IPS-NIHi11 (cell line): ENCODE measurements at places on chromosomes 2 and 18.

DNA sequence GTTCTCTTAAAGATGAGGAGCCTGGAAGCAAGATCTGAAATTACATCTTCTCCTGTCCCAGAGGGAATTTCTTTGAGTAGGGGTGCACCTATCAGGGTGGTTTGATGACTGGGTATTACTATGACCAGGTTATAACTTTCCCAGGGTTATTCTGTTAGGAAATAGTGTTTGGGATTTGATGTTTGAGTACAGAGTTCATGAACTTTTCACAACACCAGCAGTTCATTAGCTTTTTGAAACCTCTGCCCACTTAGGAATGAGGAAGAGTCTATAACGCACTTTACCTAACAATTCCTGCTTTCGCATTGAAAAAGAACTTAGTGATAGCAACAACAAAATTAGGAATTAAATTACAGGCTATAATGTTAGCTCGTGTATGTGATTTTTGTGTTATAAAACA, 58.6 kb downstream of the ALMS1 start:
- no peak for DNase-seq

- DNase-seq: no peak
Observed at GRCh38 chr2:29242621-29243375, 127.6 kb downstream of the CLIP4 start.

- no peak for DNase-seq
Observed at GRCh38 chr2:109337221-109337620, 208.2 kb downstream of the SH3RF3 start.

GRCh38 chr2:203097735-203098134, 83.1 kb downstream of the NBEAL1 start:
- DNase-seq: no peak

DNA sequence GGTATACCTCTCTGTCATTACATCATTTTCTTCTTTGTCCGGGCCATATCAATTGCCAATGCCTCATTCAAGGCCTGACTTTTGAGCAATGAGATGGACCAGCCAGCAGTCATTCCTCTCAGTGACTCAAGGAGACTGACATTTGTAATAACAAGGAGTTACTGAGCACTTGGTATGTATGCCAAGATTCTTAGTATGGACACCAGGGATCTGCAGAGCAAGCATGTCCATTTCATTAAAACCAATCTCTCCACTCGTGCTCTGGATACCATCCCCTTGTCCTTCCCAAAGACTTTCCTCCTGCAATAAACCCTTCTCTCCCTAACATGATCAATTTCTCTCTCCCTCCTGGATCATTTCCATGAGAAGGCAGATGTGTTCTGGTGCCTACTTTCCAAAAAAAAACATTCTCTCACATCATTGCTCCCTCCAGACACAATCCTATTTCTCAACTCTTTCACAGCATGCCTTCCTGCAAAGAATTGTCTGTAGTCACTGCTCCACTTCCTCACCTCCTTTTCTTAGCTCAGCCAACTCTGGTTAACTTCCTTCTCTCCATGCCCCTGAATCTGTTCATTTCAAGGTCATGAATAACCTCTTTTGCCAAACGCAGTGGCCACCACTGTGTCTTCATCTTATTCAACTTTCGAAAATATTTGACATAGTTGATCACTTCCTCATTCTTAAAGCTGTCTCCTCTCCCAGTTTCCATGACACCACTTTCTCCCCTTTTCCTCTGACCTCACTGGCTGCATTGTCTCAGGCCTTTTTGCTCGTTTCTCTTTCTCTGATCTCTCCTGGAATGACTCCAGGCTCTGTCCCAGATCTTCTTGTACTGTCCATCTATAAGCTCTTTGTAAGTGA, 102.8 kb upstream of the CYP1B1 start:
- no peak for DNase-seq

- DNase-seq: no peak
Observed at GRCh38 chr2:104866122-104866864, 12.4 kb downstream of the POU3F3 start.

DNA sequence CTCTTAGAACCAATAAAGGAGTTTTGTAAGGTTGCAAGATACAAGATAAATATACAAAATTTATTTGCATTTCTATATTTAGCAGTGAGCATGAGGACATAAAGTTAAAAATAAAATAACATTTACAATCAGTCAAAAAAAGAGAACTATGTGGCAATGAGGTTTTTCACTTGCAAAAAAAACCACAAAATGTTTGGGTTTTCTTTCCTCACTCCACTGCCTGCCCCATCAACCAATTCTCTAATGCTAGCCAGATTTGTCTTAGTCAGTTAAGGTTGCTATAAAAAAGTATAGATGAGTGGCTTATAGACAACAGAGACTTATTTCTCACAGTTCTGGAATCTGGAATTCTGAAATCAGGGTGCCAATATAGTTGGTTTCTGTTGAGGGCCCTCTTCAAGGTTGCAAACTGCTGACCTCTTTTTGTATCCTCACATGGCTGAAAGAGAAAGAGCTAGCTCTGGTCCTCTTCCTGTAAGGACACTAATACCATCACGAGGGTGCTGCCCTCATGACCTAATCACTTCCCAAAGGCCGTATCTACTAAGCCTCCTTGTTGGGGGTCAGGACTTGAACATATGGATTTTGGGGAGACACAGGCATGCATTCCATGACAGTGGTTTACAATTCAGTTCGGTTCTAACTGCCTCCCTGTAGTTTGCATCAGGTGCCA, 566.2 kb downstream of the GALR1 start:
- DNase-seq: no peak

- DNase-seq: no peak
Observed at GRCh38 chr2:181430406-181431118, 26.6 kb upstream of the ITGA4 start.

- no peak for DNase-seq
Observed at GRCh38 chr2:73642338-73643018, at the start of gene NAT8. NAT8 (minus strand) TSS chr2:73642422; CDS start chr2:73641628, 794 bp downstream.

GRCh38 chr2:74843433-74843832, 9.5 kb downstream of the HK2 start:
- DNase-seq: no peak

GRCh38 chr2:189553504-189554088, 27.0 kb downstream of the SLC40A1 start:
- DNase-seq: no peak

- DNase-seq: no peak
Observed at GRCh38 chr18:7205346-7205745, 25.5 kb upstream of the LRRC30 start.

DNA sequence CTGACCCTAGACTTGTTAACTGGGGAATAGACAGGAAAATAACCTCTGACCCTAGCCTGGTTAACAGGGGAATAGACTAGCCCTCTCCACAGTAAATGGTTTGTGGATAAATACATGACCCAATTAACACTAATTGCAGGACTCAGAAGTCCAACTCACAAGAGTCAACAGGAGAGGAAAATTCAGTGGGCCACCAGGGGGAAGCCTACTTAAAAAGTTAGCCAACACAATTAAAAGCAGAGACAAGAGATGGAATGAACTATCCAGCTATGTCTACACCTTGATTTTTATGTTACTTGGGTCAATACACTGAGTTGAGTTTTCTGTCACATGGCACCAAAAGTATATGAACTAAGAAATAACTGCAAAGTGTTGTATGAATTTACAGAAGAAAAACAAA, 158.8 kb upstream of the SLC39A10 start:
- DNase-seq: peak; percentile 25
